ENCODE measurements at places on chromosomes 4 and X. TPM values are rescaled to one million over a fixed set of nuclear protein-coding genes. Genes with fewer than 3 reads are reported as not detected.

- DNase-seq, result no peak
These were observed 97.1 kb upstream of the FAM9B start for GRCh38 chrX:9131066-9131465.

Gene PDCL2
- not detected for total RNA-seq

DNA sequence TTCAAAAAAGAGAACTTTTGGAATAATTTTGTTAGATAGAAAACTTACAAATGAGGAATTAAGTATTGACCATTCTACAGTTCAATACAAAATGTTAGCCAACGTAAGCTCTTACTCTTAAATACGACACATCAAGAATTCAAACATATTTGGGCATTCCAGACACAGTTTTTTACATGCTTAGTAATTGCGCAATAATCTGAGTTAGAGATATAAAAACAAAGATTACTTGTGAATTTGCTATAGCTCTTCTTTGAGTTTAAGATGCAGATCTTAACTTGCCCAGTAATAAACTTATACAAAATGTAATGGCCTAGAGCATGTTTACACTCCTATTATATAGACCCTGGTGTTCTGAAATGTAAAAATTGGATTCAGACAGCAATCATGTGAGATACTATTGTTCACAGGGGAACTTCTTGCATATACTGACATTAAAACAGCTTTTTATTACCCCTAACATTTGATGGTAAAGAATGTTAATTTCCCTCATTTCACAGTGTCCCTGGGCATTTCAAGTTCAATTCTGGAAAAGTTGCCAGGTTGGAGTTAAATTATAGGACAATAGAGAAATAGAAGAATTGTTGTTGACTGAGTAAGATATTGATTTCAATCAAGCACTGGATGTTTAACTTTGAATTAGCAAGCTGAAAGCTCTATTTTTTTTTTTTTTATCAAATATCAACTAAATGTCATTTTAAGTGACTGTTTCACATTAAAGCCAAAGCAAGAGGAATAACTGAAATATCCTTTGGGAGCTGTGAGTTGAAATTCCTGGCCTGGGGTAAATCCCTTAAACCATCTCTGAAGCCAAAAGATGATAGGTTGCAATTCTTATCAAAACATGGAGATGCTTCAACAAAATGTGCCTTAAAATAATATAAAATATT lies 910 bp downstream of the HPGDS start:
- no peak for DNase-seq

Gene SAGE1
- 0.37 TPM for total RNA-seq

All from dorsolateral prefrontal cortex (tissue), 122 donors.